ENCODE measurements at places on chromosomes 1 and 21.
A peak's percentile ranks its signal among the peaks of the same experiment; 100 is the strongest.

- no peak for DNase-seq
Measured at GRCh38 chr1:22516906-22517571, 46.2 kb upstream of the EPHA8 start.

GRCh38 chr1:234610061-234610665, at the start of gene IRF2BP2:
Gene IRF2BP2, minus strand, starts transcription at chr1:234610178. Its CDS starts 684 bp downstream, at chr1:234609494.
- DNase-seq, result peak; percentile 94

DNA sequence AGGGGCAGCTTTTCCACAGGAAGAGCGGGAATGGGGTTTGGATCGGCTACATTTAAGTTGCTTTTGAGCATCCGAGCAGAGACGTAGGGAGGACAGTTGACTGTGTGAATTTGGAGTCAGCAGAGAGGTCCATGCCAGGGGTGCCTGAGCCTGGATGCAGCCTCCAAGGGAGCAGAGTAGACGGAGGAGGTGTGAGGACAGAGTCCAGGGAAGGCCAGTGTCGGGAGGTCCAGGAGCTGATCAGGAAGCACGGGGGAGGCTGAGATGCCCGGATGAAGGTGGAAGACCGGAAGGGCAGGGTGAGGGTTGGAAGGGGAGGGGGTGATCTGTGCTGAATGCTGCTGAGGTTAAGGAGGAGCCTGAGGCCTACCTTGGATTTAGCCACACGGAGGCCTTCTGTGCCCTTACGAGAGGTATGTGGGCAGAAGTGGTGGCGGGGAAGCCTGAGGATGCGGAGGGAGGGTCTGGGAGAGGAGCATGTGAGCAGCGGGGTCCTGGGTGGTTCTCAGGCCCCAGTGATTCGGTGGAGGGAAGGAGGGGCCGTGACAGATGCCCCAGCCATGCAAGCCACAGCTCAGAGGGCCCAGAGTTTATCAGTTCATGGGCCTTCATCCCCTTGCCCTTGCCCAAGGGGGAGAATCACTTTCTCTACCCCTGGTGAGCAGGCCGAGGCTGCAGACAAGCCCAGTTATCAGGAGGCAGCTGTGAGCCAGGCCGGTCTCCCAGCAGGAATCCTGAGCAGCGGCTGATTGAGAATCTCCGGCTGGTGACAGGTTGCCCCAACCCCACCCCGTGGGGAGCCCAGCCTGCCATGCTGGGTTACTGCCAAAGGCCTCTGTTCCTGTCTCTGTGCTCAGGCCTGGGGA, 54.0 kb upstream of the ACTL8 start:
- no peak for DNase-seq

DNA sequence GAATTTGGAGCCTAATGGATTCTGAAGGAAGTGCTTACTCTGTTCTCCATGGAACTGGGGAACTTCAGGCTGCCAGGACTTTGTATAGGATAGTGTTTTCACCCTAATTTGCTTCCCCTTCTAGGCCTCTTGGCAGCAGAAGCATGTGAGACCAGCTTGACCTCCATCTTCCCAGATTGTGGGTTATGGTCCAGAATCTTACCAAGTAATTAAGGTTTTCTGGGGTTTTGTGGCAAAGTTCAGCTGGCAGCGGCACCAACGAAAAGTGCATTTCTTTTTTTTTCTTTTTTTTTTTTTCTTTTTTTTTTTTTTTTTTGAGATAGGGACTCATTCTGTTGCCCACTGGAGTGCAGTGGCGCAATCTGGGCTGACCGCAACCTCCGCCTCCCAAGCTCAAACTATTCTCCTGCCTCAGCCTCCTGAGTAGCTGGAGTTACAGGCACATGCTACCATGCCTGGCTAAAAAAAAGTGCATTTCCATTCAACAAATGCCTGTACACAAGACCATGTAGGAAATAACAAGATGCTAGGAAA, 3.4 kb upstream of the BMP8A start:
- no peak for DNase-seq

GRCh38 chr21:24023936-24024335, 1583.3 kb downstream of the MRPL39 start:
- DNase-seq, result no peak

DNA sequence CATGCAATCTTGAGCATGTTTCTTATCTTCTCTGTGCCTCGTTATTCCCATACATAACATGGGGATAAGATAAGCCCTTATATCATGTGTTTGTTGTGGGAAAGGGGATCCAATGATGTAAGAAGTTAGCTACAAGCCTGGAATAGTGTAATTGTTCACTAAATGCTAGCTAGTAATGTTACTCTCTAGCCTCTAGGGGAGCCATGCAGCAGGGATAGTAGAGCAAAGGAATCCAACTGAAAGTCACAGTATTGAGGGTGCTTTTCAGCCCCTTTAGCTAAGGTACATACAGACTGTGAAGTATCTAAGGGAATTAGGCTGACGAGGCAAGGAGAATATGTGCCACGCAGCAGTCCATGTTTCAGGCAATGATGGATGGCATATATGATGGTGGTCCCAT, 46.9 kb downstream of the IL23R start:
- no peak for DNase-seq

DNA sequence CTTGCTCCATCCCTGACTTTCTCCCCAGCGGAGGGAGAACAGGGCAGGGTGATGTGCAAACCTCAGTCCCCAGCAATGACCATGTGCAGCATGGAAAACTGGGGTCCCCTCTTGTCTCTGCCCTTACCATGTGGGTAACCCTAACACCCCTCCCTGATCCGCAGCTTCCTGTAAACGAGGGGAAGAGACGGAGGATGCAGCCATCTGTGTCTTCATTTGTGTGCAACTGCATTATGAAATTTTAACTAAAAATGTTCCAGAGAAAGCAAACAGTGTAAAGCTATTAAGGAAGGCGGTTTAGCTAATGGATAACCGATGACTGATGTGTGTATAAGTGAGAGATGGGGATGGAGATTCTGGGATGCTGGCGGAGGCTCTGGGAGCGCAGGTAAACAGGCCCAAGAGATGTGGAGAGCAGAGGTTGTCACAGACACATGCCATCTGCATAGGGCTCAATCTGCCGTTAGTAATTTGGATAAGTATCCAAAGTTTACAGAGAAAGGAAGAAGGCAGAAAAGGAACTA, 206.6 kb downstream of the DSCAM start:
- DNase-seq, result no peak

DNA sequence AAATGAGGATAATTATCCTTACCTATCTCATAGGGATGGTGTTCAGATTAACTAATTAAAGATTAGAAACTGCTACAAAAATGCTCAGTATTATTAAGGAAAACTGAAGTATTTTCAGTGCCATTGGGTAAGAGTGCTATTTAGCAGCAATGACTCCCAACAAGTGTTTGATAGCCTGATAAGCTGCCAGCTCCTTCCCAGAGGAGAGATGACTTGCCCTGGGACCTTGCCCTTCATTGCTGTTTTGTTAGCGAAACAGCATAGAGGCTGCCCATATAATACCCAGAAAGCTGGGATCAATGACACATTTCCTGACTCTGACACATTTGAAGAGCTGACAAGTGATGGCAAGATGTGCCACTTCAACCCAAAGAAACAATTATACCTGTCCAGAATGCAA, 592.2 kb downstream of the ADGRL2 start:
- no peak for DNase-seq

DNA sequence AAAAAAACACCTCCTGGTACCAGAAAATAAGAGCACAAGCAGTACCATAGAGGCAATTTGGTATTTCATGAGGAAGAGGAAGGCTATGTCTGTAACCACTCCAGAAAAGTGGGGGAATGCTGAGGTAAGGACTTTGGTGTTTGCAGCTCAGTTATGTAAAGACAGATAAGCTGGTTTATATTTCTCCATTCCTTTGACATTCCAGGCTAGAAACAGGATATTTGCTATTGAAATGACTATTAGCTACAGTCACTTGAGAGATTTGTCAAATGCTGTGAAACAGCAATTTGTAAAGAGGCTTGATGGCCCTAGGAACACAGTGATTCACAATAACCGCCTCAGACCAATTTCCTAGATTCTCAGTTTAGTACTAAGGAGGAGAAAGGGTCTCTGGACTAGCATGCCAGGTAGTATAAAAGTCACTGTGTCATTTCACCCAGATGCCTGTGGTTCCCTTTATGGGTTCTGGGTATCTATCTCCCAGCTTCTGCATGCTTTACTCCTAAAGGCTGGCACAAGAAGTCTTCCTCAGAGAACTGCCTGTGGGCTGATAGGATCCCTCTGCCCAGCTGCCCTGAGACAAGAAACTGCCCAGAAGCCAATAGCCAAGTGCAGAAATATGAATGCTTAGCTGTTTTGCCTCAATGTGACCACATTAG, 80.5 kb downstream of the VCAM1 start:
- no peak for DNase-seq

- no peak for DNase-seq
Measured at GRCh38 chr1:71068325-71069240, 12.3 kb downstream of the ZRANB2 start.

- no peak for DNase-seq
Measured at GRCh38 chr1:93969887-93970286, 60.7 kb upstream of the GCLM start.

DNA sequence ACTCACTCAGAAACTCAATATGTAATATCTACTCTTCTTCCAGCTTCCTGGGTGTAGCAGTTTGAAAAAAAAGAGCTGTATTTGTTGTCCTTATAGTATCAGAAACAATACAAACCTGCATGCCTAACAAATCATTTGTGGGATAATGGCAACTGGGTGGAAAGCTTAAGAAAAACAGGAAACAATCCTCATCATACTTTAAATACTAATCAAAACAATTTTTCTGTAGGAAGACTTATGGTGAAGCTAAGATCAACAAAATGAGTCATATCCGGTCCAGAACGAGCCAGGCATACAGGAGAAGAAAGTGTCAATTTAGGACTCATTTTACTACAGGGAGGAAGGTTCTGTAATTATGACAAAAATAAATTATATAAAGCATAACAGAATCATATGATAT, 181.8 kb upstream of the ADGRL4 start:
- no peak for DNase-seq

DNA sequence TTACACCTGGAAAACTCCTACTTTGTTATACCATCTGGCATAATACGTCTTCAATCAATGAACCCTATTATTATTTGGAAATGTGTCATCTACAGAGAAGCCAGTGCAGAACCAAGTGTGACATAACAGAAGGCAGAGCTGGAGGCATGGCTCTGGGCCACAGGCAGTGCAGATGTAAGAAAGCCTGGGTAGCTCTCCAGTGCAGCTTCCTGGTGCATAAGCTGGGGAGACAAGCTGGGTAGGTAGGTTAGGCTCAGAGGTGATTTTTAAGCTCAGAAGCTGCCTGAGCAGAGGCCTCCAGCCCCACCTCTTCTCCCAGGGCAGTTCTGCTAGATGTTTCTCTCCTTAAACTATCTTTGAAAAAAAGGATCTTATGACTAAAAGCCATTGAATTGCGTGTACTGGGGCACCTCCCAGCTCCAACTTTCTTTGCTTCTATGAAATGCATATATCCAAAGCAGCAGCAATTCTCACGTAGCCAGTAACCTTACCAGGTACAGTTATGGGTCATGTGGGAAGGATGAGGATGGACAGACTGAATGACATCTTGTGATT, 30.7 kb downstream of the AKNAD1 start:
- no peak for DNase-seq

GRCh38 chr1:25462732-25463131, 32.0 kb downstream of the MACO1 start:
- no peak for DNase-seq

DNA sequence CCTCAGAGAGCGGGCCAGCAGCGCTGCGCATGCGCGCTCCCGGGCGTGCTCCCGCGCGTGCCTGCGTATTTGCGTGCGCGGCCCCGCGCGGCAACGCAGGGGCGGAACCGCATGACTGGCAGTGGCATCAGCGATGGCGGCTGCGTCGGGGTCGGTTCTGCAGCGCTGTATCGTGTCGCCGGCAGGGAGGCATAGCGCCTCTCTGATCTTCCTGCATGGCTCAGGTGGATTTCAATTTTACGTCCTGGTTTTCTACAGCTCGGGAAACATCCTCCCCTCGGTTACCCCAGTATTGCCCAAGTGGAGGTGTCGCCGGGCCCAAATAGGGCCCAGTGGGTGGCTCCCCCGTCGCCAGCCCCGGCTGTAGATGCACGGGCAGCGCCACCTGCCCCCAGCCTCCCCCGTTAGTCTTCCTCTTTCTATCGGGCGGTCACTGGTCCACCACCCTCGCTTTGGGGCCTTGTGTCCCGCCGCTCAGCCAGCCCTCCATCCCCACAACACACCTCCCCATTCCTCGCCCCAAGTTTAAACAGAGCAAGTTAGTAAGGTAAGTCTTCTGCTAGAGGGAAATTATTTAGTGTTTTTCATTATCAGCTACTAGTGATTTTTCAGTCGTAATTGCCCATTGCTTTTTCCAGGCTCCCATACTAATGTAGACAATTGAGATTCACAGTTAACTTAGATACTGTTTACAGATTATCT, at the start of gene LYPLAL1:
TSS of gene LYPLAL1 (plus strand) at position 121 of the 702 bp plus-strand sequence. CDS start at position 134, 13 bp downstream.
- peak; percentile 86 for DNase-seq

- no peak for DNase-seq
Measured at GRCh38 chr1:89484092-89485038, 40.3 kb upstream of the LRRC8B start.

GRCh38 chr1:245860657-245861544, 646.2 kb downstream of the SMYD3 start:
- no peak for DNase-seq

- no peak for DNase-seq
Measured at GRCh38 chr21:35428001-35428320, 378.9 kb upstream of the RUNX1 start.

DNA sequence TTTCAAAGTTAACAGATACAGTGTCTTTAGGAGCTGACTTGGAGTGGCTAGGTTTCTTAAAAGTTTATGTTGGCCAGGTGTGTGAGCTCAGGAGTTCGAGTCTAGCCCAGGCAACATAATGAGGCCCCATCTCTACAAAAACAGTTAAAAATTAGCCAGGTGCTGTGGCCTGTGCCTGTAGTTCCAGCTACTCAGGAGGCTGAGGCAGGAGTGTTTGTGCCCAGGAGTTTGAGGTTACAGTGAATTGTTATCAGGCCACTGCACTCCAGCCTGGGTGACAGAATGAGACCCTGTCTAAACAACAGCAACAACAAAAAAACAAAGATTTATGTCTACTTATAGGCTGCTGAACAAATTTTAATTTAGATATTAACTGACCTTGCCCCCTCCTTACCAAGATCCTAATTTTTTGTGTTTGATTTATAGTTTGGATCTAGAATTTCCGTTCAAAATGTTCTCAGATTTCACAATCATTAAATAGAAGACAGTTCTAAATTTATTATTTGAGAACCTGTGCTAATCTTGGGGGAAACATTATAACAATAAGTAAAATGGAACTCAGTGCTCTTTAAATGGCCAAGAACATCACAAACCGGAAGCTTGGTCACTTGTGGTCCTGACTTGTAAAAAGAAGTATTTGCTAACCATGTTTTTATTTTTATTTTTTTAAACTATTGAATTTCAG, 67.8 kb downstream of the POU2F1 start:
- no peak for DNase-seq

DNA sequence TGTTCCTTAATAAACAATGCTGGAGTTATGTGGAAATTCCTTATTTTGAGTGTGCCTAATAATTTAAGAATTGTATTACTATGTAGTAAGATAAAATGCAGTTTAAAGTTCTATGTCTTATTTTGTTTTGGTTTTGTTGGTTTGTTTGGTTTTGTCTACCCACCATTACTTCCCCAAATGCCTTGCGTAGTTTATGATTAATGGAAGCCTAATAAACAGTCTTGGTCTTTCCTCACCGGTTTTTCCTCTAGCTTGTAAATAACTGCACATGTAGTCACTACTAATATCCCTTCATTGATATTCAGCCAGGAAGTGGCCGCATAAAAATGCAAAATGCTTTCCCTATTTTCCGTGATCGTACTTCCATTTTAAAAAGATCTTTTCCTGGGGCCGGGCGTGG, 2.9 kb downstream of the SDCCAG8 start:
- DNase-seq, result no peak

GRCh38 chr1:51445351-51446090, 73.5 kb downstream of the EPS15 start:
- no peak for DNase-seq

GRCh38 chr1:202143011-202143767, 1.3 kb downstream of the ARL8A start:
- DNase-seq, result peak; percentile 59

All from GM13977 (cell line).